Upper lobe of left lung (tissue), 6 donors: ENCODE measurements at places on chromosomes 12 and 14. TPM values are rescaled to one million over a fixed set of nuclear protein-coding genes. Genes with fewer than 3 reads are reported as not detected.

ART4 gene
- 0.89 TPM for total RNA-seq

FAM186B gene
- total RNA-seq = 0.61 TPM

CARMIL3 gene
- 0.77 TPM for total RNA-seq

P2RX7 gene
- total RNA-seq = 8.4 TPM

GRCh38 chr12:44015333-44015941, 179.6 kb downstream of the TMEM117 start:
- DNase-seq = no peak
- no peaks in the 10 kb centered on the region for H3K36me3 ChIP-seq
- no peaks in the 10 kb centered on the region for H3K27me3 ChIP-seq
- H3K27ac ChIP-seq = no peak overlapping the region

- DNase-seq = no peak
- H3K36me3 ChIP-seq = no peaks in the 10 kb centered on the region
- no peak overlapping the region for H3K4me3 ChIP-seq
Observed at GRCh38 chr14:67490196-67490595, 1.7 kb upstream of the TMEM229B start.

DNA sequence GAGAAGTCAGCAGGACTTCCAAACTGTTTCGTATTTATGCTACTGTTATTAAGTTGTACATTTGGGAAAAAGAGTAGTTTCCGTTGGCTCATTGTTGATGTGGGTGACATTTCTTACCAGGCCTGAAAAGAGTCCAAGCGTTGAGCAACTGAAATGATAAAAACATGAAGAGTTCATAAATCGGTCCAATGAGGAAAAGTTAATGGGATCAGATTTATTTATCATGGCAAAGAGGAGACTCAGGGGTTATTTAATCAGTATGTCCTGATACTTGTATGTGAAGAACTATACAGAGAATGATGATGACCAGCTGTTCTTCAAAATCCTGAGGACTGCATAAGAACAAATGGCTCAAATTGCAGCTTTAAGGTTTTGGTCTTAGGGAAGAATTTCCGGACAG, 7.7 kb downstream of the VRK1 start:
- no peak overlapping the region for H3K4me3 ChIP-seq
- H3K4me1 ChIP-seq = no peaks in the 10 kb centered on the region
- H3K27me3 ChIP-seq = no peaks in the 10 kb centered on the region
- DNase-seq = no peak

DNA sequence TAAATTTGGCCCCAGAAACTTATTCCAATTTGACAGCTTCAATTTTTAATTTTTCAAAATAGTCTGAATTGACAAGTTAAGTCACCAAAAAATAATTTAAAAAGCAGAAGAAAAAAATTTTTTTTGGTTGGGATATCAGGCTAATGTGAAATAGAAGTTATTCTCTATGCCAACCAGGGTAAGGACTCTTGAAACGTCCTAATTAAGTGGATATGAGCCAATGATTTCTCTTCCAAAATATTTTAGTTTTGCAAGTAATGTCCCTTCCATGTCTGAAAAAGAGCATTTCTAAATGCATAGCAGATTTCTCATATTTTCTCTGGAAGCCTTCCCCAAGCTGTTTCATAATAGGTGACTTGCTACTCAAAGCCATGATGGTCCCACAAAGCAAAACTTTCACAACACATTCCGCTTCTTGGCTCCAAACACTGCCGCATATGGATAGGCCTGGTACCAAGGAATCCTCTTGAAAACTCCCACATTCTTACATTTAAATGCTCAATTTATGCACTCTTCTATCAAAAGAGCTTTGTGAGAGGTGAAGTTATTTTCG, 65.1 kb downstream of the SIX6 start:
- no peaks in the 10 kb centered on the region for H3K36me3 ChIP-seq
- H3K4me3 ChIP-seq = no peak overlapping the region
- no peaks in the 10 kb centered on the region for H3K4me1 ChIP-seq
- no peak for DNase-seq
